ENCODE measurements at places on chromosomes 12 and 14.

DNA sequence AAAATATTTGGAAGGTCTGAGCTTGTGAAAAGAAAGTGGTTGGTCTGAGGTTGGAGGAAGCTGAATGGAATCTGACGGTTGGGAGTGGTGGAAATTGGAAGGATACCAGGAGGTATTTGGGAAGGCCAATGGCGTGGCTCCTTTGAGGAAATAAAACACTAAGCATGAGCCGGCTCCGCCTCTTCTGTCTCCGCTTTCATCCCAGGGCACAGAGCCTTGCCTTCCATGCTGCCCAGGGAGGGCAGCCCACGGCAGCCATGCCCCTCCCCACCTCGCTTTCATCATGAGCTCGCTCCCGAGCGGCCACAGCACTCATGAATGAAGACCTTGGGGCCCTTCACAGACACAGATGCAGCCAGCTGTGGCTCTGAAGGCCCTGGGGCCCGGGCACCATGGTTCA lies 36.2 kb downstream of the HSP90AA1 start:
- DNase-seq: no peak

DNA sequence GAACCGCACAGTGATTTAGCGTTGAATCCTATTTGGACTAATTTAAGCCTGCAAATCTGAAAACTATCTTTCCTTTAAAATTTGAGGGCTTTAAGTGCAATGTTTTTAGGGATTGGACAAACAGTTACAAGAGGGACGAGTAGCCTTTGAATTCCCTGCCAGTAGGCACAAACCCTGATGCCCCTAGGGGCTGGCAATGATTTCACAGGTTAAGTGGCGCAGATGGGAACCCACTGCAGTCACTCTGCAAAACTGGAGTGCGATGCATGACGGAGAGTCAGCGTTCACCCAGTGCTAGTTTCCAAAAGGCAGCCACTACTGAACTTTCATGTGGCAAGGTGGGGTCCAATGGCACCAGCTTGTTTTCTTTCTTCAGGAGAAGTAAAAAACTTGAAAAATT lies 99.4 kb upstream of the FRMD6 start:
- peak; percentile 67 for DNase-seq

- DNase-seq: no peak
These were observed 359.0 kb downstream of the SEC23A start for GRCh38 chr14:38743966-38744584.

DNA sequence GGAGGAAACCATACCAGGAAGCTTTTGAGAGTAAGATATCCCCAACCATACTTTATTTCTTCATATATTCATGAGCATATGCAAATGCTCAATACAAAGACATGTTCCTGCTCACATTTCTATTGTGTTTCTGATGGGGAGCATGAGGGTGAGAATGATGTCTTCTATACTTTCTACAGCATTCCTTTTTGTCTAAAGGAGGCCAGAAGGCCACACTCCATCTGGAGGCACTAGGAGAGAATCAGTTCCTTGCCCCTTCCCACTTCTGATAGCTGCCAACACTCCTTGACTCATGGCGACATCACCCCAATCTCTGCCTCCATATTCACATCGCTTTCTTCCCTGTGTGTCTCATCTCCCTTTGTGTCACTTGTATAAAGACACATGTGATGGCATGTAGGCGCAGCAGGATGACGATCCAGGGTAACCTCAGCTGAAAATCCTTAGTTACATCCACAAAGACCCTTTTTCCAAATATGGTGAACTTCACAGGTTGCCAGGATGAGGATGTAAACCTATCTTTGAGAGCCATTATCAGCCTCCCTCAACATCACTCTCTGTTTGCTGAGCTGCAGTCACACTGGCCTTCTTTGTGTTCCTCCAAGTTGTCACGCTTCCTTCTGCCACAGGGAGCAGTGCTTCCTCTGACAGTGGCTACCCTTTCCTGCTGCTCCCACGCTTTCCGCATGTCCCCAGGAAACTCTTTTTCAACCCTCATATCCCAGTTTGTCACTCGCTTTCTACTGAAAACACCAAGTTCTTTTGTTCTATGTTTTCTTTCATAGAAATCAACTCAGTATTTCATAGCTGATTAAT lies 96.9 kb downstream of the STXBP6 start:
- DNase-seq: no peak

GRCh38 chr12:78790148-78790547 lies 74.4 kb upstream of the SYT1 start:
- no peak for DNase-seq

GRCh38 chr14:80653956-80654355 lies 287.6 kb downstream of the CEP128 start:
- no peak for DNase-seq

GRCh38 chr14:99133636-99134515 lies 138.1 kb downstream of the BCL11B start:
- DNase-seq: no peak

DNA sequence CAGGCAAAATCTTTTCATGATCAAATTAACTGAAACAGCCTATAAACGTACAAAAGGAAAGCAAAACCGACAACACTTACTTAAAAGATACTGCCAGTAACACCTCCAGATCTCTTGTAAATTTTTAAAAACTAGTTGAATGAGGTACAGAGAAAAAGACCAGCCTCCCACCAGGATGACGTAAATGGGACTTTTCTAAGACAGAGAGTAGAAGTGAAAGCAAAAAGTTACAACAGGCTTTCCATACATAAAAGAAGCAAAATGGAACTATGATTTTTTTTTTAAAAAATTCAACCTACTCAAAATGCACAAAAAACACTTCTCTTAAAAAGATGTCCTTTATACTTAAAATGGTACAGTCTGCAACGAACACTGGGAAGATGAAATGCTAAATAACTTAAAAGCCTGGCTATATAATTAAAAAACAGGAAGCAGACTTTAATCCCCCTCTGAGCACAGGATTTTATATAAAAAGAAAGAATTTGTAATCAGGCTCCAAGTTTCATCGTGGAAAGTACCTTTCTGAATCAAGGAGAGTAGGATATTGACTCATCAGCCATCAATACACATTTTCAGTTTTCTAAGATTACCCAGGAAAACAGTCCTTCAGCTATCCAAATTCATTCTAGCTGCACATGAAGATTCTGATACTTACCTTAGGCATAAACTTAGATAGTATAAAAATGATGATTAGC lies 14.2 kb upstream of the MYO1A start:
- no peak for DNase-seq

DNA sequence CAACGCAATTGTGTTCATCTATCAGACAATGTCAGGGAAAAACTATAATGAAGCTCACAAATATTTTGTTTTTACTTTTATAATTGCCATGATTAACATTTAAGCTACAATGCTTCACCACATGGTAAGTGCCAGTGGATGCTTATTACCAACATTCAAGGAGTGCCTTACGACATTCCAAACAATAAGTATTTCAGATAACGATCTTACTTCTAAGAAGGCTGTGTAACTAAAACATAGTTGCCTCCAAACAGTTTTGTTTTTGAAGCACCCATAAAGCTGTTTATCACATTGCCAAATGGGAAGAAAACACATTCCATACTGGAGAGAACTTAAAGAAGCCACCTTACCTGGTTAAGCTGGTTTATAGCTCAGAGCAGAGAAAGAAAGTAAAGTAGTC lies 78.8 kb downstream of the RPS6KA5 start:
- no peak for DNase-seq

DNA sequence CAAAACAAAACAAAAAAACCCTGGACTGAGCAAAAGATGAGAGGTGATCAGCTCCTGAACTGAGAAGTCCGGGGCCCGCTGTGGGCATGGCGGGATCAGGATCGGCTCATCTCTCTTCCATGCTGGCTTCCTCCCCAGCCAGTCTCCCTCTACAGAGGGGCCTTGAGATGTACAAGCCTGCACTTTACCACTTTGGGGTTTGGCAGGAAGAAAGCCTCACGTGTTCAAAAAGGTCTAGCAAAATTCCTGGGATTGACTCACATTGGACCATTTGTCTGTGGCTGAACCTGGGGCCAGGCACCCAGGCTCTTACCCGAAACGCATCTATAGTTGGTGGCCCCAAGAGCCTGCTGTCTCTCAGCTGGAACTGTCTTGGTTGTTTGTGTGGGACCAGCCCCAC lies 89.0 kb downstream of the SLC24A4 start:
- DNase-seq: no peak

DNA sequence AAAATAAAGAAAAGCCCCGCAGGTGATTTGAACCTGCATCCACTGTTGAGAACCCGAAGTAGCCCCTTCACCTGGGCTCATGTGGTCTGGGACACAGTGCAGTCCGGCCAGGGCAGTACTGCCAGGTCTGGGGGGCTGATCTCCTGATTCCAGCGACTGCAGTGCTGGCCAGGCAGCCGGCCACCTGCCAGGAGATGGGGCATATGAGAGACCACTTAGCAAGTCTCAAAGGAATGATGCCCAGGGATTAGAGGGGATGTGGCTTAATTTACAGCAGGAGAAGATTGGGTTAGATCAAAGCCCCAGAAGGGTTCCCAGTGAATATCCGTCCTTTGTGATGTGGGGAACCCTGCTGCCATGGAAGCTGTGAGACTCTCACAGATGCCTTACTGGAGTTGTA lies 113.3 kb downstream of the PRMT8 start:
- DNase-seq: no peak

DNA sequence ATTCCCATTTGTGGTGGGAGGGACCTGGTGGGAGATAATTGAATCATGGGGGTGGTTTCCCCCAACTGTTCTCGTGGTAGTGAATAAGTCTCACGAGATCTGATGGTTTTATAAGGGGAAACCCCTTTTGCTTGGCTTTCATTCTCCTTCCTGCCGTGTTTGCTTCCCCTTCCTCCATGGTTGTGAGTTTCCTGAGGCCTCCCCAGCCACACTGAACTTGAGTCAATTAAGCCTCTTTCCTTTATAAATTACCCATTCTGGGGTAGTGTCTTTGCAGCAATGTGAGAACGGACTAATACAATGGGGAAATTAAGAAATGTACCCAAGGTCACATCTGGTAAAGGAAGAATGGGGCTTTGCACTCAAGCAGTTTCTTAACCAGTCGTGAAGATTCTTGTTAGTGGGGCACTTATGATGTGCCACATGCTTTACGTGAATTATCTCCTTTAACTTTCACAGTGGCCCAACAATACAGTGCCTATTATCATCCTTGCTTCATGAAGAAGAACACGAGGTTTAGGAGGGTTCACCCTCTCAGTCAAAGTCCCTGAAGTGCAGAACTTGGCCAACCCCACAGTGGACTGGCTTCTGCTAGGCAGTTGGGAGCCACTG lies 234.3 kb downstream of the EFCAB11 start:
- no peak for DNase-seq

- DNase-seq: no peak
These were observed 50.6 kb downstream of the TSPAN11 start for GRCh38 chr12:30977124-30977523.
